Fibroblast of lung (primary cell): ENCODE measurements at places on chromosomes 7 and 10.

GRCh38 chr7:33806298-33807154 is 98.8 kb upstream of the BMPER start:
- no peak for DNase-seq

GRCh38 chr10:94103801-94104221 is 110.1 kb downstream of the PLCE1 start:
- peak; percentile 88 for DNase-seq

- DNase-seq: peak; percentile 44
Measured at GRCh38 chr10:21675157-21675796, 141.2 kb downstream of the MLLT10 start.

GRCh38 chr10:17214526-17214925 is 13.1 kb upstream of the TRDMT1 start:
- peak; percentile 61 for DNase-seq

GRCh38 chr10:79103585-79103984 is 34.8 kb downstream of the ZMIZ1 start:
- DNase-seq: no peak

GRCh38 chr10:26486990-26487850 is 49.1 kb downstream of the APBB1IP start:
- DNase-seq: peak; percentile 64

GRCh38 chr7:780516-780915 is 51.8 kb upstream of the SUN1 start:
- no peak for DNase-seq

DNA sequence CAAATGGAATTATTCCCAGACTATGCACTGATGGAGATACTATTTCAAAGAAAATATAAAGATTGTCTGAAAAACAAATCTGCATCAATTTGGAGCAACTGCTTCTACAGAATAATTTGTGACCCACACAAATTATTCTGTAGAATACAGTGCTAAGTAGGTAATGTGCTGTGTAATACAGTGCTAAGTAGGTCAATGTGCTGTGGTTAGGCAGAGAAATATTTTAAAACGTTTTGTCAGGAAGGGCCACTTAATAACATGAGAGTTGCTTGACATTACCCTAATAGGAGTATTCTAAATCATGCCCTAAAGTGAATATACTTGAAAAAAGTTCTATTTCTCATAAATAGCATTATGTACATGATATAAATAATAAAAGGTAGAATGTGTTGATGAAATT is 116.5 kb upstream of the KCND2 start:
- no peak for DNase-seq

DNA sequence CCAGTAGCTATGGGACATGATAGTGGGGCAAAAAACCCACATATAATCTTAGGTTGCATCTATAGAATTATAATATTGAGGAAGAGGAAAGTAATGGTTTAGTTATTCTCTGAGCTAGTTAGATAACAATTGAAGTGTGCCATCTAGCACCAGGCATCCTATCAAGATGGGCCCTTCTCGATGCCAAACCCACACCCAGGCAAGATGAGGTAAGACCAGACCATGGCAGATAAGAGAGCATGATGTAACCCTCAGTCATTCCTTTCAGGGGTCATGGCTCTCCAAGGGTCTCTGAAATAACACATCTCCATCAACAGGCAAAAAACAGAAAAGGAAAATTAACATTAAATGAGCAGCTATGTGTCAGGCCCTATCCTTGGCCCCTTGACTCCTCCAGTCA is 128.7 kb downstream of the SH3PXD2A start:
- DNase-seq: no peak

DNA sequence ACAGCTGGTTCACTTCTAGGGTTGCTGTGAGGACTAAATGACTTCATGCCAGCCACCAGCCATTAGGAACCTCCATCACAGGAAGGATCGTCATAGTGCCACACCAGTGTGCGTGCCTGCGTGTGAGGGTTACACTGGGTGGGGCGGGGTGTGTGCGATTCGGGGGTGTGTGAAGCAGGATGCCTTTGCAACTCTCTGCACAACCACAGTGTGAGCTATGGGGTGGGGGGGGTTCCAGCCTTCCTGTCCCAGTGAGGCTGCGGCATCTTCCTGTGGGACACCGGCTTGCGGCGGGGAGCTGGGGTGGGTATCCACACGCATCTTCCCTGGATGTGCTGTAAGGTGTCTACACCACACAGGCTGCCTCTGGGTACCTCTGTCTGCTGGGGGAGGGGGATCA is 6.9 kb upstream of the ELFN1 start:
- no peak for DNase-seq

- no peak for DNase-seq
Measured at GRCh38 chr10:131646551-131647525, 254.0 kb upstream of the PPP2R2D start.

DNA sequence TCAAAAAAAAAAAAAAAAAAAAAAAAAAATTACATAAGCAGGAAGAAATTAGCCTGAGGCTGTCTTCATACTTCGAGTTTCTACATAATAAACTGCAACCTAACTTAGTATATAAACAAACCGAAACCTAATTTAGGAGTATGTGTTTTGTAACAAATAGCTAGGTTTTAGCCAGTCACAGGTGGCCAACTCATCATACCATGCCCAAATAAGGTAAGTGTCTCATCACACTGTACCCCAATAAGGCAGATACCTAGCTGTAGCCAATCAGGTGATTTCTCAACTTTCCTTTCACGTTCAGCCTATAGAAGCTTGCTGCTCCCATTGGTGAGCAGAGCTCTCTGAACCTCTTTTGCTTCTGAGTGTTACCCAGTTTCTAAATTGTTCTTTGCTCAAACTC is 13.9 kb upstream of the AGR2 start:
- DNase-seq: no peak

DNA sequence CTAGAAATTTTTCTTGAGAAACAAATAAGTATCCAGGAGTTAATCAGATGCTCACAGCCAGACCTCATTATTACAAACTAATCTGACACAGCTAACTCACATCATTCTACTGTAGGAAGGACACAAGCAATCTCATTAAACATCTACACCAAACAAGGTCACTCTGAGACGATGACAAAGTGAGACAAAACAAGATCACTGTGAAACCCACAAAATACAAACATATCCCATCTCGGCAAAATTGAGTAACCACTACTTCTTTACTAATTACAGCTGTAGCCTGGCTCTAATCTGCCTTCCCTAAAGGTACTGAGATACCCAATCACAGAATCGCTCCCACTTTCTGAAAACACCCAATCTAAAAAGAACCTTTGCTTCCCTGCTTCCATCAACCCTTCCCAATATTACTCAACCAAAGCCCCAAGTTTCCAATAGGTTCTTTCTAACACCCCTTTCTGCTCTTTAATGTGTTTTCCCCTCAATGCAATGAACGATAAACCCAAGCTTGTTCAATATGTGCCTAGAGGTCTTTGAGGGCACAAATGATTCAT is 26.9 kb downstream of the CCDC6 start:
- no peak for DNase-seq

GRCh38 chr10:104284846-104285245 is 15.9 kb downstream of the GSTO2 start:
- no peak for DNase-seq

GRCh38 chr10:129939416-129940275 is 24.4 kb downstream of the EBF3 start:
- no peak for DNase-seq

DNA sequence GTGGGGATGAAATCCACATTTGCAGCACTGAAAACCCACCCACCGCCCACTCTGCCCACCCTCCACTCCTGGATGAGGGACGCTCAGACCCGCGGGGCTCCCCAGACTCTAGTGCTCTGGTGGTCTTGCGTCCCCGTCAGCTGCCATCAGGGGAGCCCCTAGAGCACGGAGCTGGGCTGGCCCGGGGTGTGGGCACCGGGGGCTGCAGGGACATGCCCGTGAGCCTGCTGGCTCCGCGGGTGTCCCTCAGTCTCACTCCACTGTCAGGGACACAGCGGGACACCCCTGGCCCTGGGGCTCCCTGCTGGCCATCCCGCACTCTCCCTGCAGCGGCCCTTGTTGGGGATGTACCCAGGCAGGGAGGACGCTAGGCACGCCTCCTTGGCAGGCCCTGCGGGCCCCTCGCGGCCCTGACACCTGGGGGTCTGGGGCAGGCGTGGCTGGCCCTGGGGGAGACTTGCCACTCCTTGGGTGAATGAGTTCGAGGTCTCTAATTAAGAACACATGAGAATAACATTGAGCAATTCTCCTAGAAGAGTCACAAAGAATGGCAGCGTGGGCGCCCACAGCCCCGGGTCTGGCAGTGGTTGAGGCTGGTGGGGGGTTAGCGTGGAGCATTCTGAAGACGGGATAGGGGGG is 64.2 kb downstream of the CFAP46 start:
- no peak for DNase-seq

DNA sequence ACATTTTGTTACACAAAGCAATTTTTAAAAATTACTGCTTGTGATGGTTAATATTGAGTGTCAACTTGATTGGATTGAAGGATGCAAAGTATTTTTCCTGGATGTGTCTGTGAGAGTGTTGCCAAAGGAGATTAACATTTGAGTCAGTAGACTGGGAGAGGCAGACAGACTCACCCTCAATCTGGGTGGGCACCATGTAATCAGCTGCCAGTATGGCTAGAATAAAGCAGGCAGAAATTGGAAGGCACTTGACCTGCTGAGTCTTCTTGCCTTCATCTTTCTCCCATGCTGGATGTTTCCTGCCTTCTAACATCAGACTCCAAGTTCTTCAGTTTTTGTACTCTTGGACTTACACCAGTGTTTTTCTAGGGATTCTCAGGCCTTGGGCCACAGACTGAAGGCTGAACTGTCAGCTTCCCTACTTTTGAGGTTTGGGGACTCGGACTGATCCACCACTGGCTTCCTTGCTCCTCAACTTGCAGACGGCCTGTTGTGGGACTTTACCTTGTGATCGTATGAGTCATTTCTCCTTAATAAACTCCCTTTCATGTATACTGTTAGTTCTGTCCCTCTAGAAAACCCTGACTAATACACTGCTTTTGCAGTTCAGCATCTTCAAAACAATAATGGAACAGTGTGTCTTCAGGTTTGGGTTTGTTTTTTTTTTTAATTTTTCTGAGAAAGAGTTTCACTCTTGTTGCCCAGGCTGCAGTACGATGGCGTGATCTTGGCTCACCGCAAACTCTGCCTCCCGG is 244.1 kb upstream of the SEMA3C start:
- peak; percentile 83 for DNase-seq

DNA sequence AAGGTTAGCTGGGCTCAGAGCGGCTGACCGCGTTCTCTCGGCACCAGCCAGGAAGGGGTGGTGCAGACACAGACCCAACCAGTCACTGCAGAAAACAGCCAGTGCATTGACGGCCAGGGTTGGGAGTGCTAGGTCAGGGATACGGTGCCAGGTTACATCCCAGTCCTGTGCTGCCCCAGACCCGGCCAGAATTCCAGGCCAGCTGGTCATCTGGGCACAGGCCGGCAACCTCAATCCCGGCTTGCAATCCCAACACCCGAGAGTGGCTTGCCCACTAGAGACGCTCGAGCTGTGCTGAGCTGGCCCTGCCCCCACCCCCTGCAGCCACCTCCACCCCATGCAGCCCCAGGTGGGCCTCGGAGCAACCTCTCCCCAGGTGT is 3.8 kb downstream of the PRAP1 start:
- DNase-seq: no peak

GRCh38 chr10:55287346-55287745 is 486.3 kb upstream of the PCDH15 start:
- DNase-seq: peak; percentile 0

GRCh38 chr7:132154695-132155471 is 421.4 kb downstream of the PLXNA4 start:
- no peak for DNase-seq

DNA sequence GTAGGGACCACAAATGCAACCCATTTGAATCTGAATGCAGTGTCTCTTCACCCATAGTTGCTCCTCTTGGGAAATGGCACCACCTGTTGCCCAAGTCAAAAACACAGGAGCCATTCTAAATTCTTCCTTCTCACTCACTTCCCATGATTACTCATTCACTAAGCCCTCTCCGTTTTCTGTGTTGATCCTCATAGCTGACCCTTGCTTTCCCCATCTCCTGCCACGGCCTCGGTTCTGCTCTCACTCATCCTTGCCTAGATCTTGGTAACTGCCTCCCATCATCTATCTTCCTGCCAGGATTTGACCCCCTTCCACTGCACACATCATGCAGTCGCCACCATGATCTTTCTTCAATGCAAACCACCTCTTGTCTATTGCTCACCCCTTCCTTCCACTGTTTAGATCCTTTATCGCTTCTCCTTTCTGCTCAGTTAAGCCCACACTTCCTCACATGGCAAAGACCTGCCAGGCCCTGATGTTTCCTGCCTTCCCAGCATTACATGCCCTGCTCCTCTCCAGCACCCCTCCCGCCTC is 19.0 kb upstream of the CPN1 start:
- DNase-seq: peak; percentile 9

DNA sequence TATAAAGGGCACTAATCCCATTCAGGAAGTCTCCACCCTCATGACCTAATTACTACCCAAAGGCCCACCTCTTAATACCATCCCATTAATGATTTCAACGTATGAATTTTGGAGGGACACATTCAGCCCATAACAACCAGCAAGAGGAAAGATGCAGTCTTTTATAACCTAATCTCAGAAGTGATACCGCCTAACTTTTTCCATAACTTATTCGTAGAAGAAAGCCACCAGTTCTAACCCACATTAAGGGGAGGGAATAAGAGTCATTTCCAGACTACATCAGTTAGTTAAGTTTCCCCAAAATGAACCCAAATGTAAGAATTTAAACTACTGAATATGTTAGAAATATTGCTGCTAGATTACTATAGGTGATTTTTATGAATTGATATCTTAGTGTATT is 32.1 kb upstream of the LHFPL3 start:
- no peak for DNase-seq

GRCh38 chr7:55185321-55185802 is 166.5 kb downstream of the EGFR start:
- DNase-seq: no peak

DNA sequence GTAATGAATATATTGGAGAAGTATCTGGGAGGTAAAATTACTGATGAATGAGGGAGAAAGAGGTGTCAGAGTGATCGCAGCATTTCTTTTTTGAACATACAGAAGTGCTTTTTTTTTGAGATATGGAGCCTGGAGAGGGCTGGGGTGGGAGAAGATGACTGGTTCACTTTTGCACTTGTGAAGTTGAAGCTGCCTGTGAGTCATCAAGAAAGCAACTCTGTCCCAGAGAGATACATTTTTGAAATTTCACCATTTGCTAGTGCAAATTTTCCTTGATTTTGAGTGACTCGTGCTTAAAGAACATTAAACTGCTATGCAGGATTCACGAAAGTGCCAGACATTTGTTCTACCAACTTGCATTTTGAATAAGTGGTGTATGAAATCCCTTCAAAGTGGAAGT is 81.8 kb downstream of the ADRA2A start:
- no peak for DNase-seq

GRCh38 chr10:1110674-1111119 is 54.5 kb downstream of the WDR37 start:
- no peak for DNase-seq

GRCh38 chr7:102147008-102147407 is 139.7 kb upstream of the SH2B2 start:
- DNase-seq: peak; percentile 63

DNA sequence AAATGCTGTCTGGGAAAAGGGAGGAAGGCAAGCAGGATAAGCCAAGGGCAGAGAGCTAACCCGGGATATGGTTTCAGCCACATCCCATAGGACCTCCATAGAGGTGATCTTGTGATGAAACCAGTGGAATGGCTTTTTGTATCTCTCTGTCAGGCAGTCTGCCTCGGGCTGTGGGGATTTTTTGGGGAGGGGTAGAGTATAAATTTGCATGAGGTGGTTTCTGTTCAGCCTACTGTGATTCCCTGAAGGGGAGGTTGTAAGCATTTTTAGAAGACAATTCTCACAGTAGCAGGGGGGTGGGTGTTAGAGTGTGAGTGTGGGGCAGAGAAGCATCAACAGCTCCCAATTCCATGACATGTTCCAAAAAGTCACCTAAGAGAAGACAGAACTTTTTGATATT is 11.8 kb downstream of the OR9A2 start:
- DNase-seq: no peak
